ENCODE measurements at places on chromosomes 4 and X.
A peak's percentile ranks its signal among the peaks of the same experiment; 100 is the strongest.

DNA sequence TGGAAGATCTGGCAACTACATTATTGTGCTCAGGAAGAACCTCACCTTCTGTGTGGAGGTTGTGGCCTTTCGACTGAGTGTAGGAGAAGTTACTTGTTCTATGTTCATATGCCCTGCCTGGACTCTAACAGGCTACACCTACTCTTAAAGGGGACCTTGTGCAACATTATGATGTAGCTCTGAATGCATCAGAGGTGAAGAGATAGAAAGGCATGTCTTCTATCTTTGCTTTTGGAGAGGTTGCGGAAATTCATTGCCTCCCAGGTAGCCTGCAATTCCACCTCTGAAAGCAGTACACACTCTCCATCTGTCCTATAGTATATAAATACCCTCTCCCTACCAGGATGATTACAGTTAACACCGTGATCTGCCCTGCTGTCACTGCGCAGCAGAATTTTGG is 7.1 kb upstream of the SLAIN2 start:
- no peak for DNase-seq

DNA sequence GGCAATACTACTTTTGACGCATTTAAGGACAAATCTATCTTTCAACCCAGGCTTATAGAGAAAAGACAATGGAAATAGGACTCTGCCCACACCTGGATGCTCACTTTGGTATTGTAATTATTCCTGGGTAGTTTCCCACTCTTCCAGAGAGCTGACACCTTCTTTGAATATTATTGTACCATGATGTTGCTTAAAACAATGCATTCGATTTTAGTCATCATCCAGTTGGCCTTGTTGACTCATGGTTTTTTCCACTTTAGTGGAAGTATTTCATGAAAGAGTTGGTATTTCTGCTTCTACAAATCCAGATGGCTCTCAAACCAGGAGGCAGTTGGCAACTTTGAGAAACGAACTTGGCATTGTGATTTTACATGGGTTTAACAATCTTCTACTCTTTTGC is 124.2 kb downstream of the ENOX2 start:
- DNase-seq: no peak

- DNase-seq: peak; percentile 23
Observed at GRCh38 chrX:48919360-48919841, 577 bp upstream of the PIM2 start.

DNA sequence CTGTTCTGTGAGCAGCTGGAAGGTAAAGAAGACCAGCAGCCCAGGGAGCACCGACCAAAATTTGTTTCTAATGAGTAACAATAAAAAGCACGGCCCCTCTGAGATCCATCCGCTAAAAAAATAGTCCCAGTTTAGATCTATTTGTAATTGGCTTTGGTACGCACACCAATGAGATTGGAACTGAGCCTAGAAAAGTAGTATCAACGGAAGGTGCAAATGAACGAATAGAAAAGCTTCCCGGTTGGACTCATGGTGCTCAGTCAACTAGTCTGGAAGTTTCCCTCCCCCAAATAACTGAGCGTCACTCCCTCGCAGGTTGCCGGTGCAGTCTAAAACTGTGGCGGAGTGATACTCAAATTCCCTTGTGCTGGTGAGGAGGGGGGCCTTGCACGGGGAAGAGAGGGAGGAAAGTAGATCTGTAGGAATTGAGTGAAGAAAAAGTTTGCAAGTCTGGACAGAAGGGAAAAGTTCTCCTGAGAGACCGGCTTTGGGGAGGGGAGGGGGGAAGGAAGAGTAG is at the start of gene COL4A5:
Gene COL4A5, plus strand, starts transcription at position 413 of the 517 bp plus-strand sequence. CDS start 288 bp downstream, outside the sequence.
- DNase-seq: peak; percentile 58

- DNase-seq: no peak
Observed at GRCh38 chr4:158884280-158884679, 115.5 kb downstream of the FNIP2 start.

- DNase-seq: no peak
Observed at GRCh38 chr4:79682161-79682560, 274.1 kb upstream of the GK2 start.

GRCh38 chrX:12700745-12701144 is 90.5 kb upstream of the PRPS2 start:
- no peak for DNase-seq
